Fibroblast of lung (primary cell): ENCODE measurements at places on chromosomes 2 and 18. TPM values are rescaled to one million over a fixed set of nuclear protein-coding genes. Genes with fewer than 3 reads are reported as not detected.

ST6GAL2 gene
- total RNA-seq = not detected in 2 replicates

PLB1 gene
- total RNA-seq = 1.3 and 1.8 TPM in 2 replicates

WNT6 gene
- not detected in 2 replicates for total RNA-seq

GALR1 gene
- not detected in 2 replicates for total RNA-seq

LIMS1 gene
- total RNA-seq = 52.7 and 63.7 TPM in 2 replicates

SCN9A gene
- total RNA-seq = 58.6 and 105 TPM in 2 replicates

ZFP36L2 gene
- 11.6 and 16.7 TPM in 2 replicates for total RNA-seq

POTEJ gene
- not detected in 2 replicates for total RNA-seq

LYG2 gene
- total RNA-seq = not detected in 2 replicates

RIT2 gene
- not detected in 2 replicates for total RNA-seq

MALT1 gene
- total RNA-seq = 18.0 and 19.3 TPM in 2 replicates

CDK5R2 gene
- under 0.01 and 0.17 TPM in 2 replicates for total RNA-seq

MALL gene
- 3.1 and 3.3 TPM in 2 replicates for total RNA-seq

ZNF514 gene
- total RNA-seq = 14.2 and 15.4 TPM in 2 replicates

HOXD12 gene
- total RNA-seq = not detected in 2 replicates

DTNA gene
- 28.2 and 38.8 TPM in 2 replicates for total RNA-seq

ANTXR1 gene
- 44.6 and 45.5 TPM in 2 replicates for total RNA-seq

RFX8 gene
- 2.6 and 12.4 TPM in 2 replicates for total RNA-seq

NMUR1 gene
- under 0.01 and 0.50 TPM in 2 replicates for total RNA-seq

ECEL1 gene
- total RNA-seq = not detected in 2 replicates

CDH20 gene
- 0.26 TPM in 1 of 2 replicates, not detected in the other for total RNA-seq

HOXD3 gene
- not detected in 2 replicates for total RNA-seq

RAD51AP2 gene
- under 0.01 and 0.17 TPM in 2 replicates for total RNA-seq

PRKAG3 gene
- 0.26 and 0.33 TPM in 2 replicates for total RNA-seq

TDRD15 gene
- not detected in 2 replicates for total RNA-seq

GPR55 gene
- not detected in 2 replicates for total RNA-seq

IL18R1 gene
- total RNA-seq = 0.50 and 5.4 TPM in 2 replicates

CLHC1 gene
- 7.2 and 11.9 TPM in 2 replicates for total RNA-seq

PROKR1 gene
- not detected in 2 replicates for total RNA-seq

CTIF gene
- 17.2 and 28.1 TPM in 2 replicates for total RNA-seq
